Endothelial cell (in vitro differentiated cells): ENCODE measurements at places on chromosomes 3 and 15.

DNA sequence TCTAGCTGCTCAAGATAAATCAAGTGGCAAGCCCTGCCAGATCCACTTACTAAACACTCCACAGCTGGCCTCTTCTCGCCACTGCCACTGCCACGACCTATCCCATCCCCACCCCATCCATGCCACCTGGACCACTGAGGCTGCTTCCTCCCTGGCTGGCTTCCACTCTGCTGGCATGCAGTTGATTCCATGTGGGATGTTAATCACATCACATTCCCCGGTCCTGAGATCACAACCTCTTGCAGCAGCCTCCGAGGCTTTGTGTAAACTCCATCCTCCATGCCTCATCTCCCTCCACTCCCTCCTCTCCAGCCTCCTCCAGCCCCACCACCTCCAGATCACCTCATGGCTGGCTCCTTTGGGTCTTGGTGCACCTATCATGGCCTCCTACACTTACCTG is 7.7 kb downstream of the NCKIPSD start:
- DNase-seq = no peak

DNA sequence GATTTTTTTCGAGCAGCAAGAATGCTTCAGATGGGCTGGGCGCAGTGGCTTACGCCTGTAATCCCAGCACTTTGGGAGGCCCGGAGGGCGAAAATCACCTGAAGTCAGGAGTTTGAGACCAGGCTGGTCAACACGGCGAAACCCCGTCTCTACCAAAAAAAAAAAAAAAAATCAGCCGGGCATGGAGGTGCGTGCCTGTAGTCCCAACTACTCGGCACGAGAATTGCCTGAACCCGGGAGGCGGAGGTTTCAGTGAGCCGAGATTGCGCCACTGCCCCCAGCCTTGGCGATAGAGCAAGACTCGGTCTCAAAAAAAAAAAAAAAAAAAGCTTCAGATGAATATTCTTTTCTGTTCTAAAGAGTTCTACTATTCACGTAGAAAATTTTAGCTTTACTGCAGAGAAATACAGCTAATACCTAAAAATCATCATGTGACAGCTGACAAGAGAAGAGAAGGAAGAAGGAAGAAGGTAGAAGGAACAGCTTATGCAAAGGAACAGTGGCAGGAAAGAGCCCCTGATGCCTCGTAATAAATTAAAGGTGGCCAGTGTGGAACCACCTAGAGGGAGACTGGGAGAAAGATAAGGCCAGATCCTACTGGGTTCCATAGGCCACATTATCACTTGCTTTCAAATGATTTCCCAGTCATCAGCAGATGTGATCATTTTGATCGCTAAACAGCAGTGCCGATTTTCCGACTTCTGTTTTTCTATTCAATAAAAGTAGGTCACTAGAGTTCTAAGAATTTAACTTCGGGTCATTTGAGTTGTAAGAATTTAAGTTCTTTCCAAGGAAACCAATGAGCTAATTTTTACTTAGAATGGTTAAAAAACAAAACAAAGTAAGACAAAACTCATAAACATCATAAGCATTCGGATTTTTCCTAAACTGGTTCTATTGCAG is 1.5 kb downstream of the CMTM6 start:
- no peak for DNase-seq

- DNase-seq = no peak
These were observed 196.5 kb downstream of the ZMAT3 start for GRCh38 chr3:178875157-178875556.

DNA sequence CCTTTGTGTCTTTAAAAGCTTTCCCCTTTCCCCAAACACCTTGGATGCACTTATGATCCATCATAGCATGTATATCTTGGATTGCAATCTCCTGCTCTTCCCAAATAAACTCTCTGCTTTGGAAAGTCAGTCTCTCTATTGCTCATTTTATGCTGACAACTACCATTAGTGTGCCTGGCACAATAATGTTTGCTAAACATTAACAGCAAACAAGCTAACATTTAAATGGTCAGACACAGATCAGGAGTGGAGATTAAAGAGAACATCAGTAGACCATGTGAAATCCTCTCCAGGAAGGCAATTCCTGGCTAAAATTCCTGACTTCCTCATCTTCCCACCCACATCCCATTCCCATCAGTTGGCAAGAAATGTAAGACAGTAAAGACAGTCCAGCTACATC is 44.3 kb upstream of the EIF1B start:
- DNase-seq = no peak

GRCh38 chr3:162400697-162401096 is 904.1 kb downstream of the OTOL1 start:
- DNase-seq = no peak

- no peak for DNase-seq
These were observed 207.3 kb upstream of the EIF1B start for GRCh38 chr3:40102182-40102581.

DNA sequence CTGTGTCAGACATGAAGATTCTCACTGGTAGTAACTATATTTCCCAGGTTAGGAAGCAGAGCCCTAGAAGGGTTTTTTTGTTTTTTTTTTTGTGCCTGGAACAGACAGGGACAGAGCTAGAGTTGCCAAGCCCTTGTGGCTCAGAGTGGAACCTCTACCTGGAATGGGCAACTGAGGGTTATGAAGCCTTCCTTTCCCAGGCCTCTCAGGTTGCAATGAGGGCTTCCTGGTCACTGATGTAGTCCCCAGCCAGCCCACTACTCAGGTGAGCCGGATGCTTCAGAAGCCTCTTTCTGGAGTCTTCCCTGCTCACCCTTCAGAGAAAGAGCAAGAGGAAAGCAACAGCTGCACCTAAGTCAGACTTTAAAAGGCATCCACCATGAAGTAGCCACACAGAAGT is 48.8 kb upstream of the MANF start:
- DNase-seq = no peak

GRCh38 chr3:171876680-171877147 is 33.6 kb downstream of the TMEM212 start:
- DNase-seq = no peak

DNA sequence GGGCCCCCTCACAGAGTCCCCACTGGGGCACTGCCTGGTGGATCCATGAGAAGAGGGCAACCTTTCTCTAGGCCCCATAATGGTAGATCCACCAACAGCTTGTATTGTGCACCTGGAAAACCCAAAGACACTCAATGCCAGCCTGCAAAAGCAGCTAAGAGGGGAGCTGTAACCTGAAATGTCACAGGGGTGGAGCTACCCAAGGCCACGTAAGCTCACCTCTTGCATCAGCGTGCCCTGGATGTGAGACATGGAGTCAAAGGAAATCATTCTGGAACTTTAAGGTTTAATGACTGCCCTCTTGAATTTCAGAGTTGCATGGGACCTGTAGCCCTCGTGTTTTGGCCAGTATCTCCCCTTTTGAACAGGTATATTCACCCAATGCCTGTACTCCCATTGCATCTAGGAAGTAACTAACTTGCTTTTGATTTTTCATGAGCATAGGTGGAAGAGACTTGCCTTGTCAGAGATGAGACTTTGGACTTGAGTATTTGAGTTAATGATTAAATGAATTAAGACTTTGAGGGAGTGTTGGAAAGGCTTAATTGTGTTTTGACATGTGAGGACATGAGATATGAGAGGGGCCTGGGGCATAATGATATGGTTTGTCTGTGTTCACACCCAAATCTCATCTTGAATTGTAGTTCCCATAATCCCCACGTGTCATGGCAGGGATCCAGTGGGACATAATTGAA is 900.9 kb upstream of the ROBO1 start:
- no peak for DNase-seq

GRCh38 chr3:141643391-141643790 is 94.7 kb upstream of the RNF7 start:
- DNase-seq = no peak

DNA sequence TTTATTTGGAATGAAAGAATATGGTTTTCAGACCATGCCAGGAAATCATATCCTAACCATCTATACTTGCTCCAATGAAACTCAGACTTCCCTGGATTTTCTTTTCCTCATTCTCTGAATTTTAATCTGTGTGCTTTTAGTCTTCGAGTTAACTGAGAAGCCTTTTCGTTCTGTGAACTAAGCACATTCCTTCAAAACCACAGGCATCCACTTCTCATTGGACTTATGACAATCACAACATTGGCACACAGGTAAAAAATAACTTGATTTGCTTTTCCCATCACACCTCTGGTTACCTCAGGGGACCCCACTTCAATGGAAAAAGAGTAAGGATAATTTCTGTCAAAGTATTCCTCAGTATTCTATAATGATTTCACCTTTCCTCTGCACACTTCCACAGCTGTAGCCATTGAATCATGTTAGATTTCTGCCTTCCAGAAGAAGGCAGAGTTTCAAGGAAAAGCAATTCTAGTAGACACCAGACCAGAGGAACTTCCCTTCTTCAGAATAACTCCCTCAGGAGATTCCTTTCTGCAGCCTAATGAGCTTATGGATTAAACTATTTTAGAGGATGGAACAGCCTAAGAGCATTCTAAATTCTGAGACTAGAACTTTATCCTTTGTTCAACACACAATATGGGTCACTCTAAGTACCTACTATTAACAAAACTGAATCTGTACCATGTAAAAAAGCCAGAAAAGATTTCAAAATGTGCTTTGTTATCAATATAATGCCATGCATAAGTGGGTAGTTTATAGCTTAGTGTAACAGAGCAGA is 15.9 kb downstream of the COMMD2 start:
- DNase-seq = no peak

DNA sequence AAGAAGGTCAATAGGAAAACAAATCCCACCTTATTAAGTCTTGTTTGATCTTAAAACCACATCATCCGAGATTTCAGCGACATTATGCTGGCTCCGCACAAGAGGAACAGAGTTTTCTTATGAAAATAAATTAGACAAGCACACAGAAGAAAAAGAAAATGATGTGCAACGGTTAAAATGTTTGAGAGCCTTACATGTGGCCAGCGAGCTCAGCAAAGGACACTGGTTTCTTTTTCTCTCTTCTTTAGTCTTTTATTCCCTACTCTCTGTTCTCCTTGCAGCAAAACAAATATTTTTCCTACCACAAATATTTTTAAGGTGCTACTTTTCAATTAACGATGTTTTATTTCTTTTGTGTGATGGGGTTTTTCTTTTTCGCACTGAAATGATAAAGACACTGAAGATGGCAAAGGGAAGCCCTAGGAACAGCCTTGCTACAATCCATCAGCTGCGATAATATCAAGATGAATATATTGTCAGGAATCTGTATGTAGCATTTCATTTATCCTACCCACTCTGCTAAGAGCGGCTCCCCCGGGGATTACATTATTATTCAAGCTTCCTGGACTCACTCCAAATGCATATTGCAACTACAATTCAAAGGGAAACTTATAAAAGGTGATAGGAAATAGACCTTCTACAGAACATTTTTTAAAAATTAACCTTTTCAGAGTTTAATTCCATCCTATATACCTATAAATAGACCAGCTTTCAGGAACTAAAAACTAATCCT is 72.9 kb downstream of the ANXA2 start:
- DNase-seq = no peak

GRCh38 chr15:85289677-85290365 is 90.6 kb upstream of the AKAP13 start:
- DNase-seq = peak; percentile 31

DNA sequence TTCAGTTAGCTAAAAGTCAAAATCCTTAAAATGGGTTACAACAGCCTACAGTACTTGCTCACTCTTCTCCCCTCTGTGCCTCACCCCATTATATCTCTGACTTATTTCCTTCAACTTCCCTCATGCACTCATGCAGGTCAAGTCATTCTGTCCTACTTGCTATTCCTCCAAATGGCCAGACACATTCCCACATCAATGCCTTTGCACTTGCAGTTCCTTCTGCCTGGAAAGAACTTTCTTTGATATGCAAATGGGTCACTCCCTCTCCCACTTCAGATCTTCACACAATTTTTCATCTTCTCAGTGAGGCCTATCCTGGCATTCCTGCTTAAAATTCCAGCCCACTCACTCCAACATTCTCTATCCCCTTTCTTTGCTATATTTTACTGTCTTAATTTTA is 547.2 kb upstream of the TGFBR2 start:
- no peak for DNase-seq

GRCh38 chr3:162879021-162879562 is 1382.5 kb downstream of the OTOL1 start:
- no peak for DNase-seq

GRCh38 chr3:77672016-77672415 is 632.1 kb downstream of the ROBO2 start:
- no peak for DNase-seq

DNA sequence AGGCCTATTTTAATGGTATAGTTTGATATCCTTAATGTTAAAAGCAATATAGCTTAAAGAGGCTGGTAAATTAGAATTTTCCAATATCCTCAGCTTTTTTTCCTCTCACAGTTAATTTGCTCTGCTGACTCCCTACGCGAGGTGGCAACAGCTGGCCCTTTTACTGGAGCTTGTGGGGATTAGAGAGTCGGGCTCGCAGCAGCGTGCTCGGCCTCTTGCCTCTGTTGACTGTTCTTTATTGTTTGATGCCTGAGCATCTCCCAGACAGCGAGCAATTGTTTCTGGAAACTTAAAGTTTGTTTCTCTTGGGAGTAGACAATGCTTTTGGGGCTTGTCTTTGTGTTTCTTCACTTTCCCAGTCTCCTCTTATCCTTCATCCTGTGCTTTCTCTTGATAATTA is 80.8 kb downstream of the OPA1 start:
- peak; percentile 8 for DNase-seq

- DNase-seq = no peak
These were observed 275.4 kb downstream of the FOXP1 start for GRCh38 chr3:71307991-71308697.

GRCh38 chr15:87767516-87767915 is 489.0 kb downstream of the NTRK3 start:
- DNase-seq = no peak

DNA sequence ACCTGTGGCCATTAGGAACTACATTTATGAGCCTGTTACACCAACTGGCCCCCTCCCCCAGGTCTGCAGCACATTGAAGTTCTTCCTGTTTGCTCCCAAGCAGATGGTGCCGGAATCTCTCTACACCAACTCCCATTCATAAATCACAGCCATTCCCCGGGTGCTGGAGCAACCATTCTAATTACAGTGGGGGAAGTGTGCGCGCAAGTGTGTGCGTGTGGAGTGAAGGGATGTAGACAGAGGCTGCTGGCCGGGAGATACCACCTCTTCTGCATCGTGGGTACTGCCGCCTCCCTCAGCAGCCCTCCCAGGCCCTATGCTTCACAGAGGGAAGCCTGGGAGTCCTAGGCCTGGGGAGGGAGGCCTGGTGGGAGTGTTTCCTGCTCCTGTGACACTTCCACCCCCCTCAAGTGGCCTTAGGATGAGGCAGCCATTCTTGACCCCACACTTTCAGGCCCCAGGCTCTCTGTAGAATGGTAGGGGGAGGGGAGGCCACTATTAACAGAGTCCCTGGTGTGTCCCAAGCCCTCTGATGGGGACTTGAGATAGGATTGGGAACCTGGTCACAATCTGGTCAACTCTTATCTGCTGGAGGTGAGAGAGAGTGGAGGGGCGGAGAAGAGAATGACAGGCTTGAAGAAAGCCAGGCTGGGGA is 69.1 kb downstream of the MAGEF1 start:
- DNase-seq = no peak

- no peak for DNase-seq
These were observed 8.3 kb downstream of the DAPK2 start for GRCh38 chr15:64037966-64038365.

- no peak for DNase-seq
These were observed 317.3 kb upstream of the NECTIN3 start for GRCh38 chr3:110754212-110754916.
